ENCODE measurements at places on chromosomes 12 and 14.

GRCh38 chr12:54958048-54958658 is 26.4 kb downstream of the TESPA1 start:
- peak; percentile 16 for DNase-seq

DNA sequence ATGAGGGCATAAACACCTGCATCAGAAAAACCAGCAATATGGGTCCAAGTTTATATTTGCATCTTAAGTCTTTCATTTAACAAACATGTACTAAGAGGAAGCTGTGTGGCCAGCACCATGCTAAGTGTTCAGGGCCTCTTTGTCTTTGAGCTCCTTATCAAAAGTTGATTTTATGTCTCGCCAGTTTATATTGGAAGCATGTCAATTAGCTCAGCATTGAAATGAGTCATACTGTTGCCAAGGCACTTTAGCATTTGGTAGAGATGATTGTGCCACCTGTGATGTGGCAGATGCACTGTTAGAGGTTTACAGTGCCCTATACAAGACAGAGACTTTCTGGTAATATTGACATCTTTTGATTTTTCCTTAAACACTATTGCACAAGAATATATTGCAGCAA is 68.5 kb downstream of the BHLHE41 start:
- no peak for DNase-seq

DNA sequence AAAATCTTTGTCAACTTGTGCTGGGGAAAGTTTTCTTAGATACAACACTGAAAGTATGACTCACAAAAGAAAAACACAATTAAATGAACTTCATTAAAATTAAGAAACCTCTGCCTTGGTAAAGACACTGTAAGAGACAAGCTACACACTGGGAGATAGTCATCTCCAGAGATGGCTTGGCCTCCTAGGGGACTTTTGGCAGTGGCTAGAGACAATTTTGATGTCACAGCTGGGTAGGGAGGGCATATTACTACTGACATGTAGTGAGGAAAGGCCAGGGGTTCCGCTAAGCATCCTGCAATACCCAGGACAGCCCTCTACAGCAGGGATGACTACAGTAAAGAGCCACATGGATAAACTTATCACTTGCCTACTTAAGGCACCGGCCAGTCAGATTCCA is 8.7 kb upstream of the RNASE4 start:
- no peak for DNase-seq

GRCh38 chr14:100384819-100385813 is 62.0 kb downstream of the SLC25A47 start:
- DNase-seq = no peak

- DNase-seq = no peak
Observed at GRCh38 chr12:128018067-128018466, 248.9 kb upstream of the TMEM132C start.

GRCh38 chr12:121288158-121288845 is 8.2 kb downstream of the CAMKK2 start:
- DNase-seq = no peak

GRCh38 chr12:109020146-109020795 is 597 bp downstream of the SVOP start:
- DNase-seq = no peak

- DNase-seq = no peak
Observed at GRCh38 chr12:71157601-71158233, at the start of gene TSPAN8. TSPAN8 (minus strand) TSS chr12:71157999; CDS start chr12:71157678, 321 bp downstream.

DNA sequence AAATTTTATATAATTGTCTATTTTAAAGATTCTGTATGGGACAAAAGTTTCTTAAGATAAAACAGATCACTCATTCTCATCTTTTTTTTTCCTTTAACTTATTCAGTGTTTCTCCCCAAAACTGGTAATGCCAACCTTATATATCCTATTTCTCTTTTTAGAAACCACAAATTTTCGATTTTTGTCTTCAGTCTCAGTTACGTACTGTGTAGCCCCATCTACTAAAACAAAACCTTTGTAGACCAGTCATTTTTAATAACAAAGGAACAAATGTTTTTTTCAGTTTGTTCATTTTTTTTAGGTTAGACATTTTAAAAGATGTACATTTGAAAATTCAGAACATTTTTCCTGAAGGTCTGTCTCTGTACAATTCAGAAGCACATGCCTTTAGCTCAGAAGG is 18.2 kb downstream of the PNMA1 start:
- no peak for DNase-seq

- no peak for DNase-seq
Observed at GRCh38 chr12:12336049-12336411, 14.0 kb downstream of the MANSC1 start.

DNA sequence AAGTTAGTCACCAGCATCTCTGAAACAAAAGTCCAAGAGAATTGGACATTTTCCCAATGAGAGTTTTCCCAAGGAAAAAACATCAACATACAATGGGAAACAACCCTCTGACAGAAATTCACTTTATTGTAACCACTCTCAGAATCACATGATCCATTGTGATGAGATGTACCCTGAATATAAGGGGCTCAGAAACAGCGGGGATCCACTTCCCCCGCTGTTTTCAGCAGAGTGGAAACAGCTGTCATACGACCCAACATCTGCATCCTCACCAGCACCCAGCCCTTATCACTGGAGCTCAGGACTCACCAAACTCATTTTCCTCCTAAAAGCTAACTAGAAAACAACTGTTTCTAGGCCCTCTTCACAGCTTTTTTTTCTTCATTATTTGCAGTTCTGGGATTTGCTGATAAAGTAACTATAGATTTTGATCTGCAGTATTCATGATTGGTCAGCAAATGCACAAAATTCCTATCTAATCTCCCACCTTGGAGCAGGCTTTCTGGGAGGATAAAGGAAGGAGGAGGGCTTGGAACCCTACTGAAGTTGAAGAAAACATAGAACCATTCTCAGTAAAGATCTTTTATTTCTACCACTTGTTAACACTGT is 31.3 kb downstream of the CORO1C start:
- no peak for DNase-seq

DNA sequence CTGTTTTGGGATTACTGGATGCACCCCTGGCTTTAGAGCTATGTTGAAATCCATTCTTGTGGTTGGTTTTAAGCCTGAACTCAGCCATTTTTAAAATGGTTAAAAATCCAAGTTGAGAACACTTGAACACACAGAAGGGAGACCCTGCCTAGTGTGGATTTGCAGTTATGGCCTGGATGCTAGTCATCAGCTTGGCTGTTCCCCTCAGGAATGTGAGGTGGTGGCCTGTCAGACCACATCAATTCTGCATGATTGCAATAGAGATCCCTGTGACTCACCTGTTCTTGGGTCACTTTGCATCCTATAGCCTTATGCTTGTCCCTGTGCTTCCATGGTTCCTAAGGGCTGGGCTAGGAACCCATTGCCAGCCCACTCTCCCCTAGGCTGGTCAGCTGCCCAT is 454.1 kb downstream of the ATP23 start:
- no peak for DNase-seq

GRCh38 chr12:93745286-93745685 is 68.1 kb downstream of the CRADD start:
- no peak for DNase-seq

GRCh38 chr12:130489293-130489692 is 151.6 kb downstream of the PIWIL1 start:
- no peak for DNase-seq

DNA sequence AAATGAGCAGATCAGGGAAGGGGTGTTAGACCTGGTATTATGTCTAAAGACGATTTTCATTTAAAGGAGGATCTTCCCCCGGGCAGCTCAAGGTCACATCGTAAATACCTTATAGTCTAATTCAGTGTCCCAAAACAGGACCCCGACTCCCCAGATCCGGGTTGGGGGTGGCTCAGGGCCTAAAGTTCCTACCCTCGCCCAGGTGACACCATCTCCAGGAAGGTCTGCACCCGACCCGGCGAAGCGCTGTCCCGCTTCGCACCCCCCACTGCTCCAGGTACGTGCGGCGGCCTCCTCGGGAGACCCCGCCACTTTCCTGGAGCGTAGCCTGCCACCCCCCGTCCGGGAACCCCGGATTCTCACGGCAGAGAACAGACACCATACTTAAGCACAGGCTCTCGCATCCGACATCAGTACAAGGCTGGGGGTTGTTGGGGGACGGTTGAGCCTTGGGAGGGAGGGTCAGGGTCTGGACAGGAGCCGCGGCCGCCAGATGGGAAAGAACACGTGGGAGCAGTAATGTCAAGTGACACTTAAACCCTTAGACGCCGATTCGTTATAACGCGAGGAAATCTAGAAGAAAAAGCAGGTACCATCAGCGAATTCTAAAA is 556 bp downstream of the TIMM9 start:
- peak; percentile 11 for DNase-seq

GRCh38 chr12:104515899-104516298 is 59.2 kb downstream of the CHST11 start:
- no peak for DNase-seq

- no peak for DNase-seq
Observed at GRCh38 chr12:84793558-84794367, 118.8 kb downstream of the SLC6A15 start.

GRCh38 chr14:90449411-90449810 is 52.6 kb downstream of the CALM1 start:
- no peak for DNase-seq

GRCh38 chr12:30823156-30823699 is 68.5 kb upstream of the CAPRIN2 start:
- DNase-seq = no peak

GRCh38 chr12:19842116-19842515 is 402.8 kb downstream of the AEBP2 start:
- DNase-seq = no peak

GRCh38 chr12:64538121-64538520 is 72.2 kb upstream of the RASSF3 start:
- no peak for DNase-seq

DNA sequence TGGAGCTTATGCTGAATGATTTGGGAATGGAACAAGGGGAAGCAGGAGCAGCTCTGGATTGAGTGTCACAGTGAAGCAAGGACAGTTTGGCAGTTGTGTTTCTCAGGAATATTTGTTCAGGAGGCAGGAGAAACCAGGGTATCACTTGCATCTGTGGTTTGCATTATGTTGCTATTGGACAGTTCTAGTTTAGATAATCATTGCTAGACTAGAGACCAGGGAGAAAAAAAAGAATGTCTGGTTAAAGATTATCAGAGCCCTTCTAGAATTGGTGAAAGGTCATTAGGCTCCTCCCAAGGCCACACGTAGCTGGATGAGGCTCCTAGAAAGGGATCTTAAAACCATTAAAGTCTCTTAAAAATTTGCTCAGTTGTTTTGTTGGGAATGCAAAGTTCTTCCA is 17.0 kb upstream of the SRSF5 start:
- DNase-seq = no peak

- no peak for DNase-seq
Observed at GRCh38 chr14:90483571-90483974, 86.7 kb downstream of the CALM1 start.

- no peak for DNase-seq
Observed at GRCh38 chr14:95776798-95777534, 63.0 kb upstream of the TCL1A start.

- no peak for DNase-seq
Observed at GRCh38 chr12:105907982-105908381, 230.8 kb downstream of the NUAK1 start.

DNA sequence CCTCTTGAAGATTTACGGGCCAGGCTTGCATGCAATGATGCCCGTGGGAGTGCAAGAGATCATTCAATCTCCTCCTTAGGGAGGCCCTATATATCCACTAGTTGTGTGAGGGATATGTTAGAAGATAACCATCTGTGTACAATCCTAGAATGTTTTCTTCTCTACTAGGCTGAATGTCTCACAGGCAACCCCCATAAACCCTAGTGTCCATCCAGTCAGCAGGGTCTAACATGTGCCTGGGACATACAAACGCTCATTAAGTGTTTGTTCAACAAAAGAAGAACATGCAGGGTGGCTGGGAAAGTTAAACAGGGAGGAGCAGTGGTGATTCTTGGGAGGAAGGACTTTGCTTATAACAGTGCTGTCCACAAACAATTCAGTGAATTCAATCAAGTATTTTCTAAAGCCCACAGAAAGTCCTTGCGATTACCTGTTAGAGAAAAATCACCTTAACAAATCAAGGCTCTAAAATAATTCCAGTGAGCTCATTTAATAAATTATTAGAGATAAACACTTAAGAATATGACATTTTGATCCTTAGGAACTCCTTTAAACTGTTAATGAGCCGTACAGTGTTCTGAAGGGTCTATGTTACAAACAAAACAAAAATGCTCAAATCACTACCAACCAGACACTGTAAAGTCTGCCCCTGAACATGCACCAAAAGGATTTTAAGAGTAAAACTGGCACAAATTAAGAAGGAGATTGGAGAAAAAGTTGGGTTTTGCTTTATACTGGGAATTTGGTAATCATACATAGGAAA is 96.6 kb upstream of the FERMT2 start:
- no peak for DNase-seq

- DNase-seq = no peak
Observed at GRCh38 chr12:109892748-109893147, 7.3 kb upstream of the TCHP start.

GRCh38 chr14:23118506-23119362 is at the start of gene CEBPE:
CEBPE (minus strand) TSS chr14:23119255; CDS start chr14:23119091, 164 bp downstream.
- DNase-seq = no peak

DNA sequence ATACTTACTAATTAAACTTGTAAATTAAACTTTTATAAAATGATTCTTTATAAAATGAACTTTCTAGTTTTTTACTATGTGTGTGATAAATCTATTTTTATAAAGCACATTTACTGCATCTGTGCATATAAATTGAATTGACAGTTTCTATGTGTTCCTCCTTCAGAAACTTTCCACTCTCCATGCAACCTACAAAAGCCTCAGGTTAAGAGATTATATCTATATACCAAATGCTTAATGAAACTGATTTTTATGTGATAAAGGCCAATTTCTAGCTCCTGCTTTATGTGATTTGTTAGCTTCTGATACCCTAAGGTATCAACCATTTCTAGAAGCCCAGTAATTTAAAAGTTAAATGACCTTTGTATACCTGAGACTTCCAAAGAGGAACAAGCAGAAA is 174.0 kb downstream of the SRGAP1 start:
- no peak for DNase-seq

DNA sequence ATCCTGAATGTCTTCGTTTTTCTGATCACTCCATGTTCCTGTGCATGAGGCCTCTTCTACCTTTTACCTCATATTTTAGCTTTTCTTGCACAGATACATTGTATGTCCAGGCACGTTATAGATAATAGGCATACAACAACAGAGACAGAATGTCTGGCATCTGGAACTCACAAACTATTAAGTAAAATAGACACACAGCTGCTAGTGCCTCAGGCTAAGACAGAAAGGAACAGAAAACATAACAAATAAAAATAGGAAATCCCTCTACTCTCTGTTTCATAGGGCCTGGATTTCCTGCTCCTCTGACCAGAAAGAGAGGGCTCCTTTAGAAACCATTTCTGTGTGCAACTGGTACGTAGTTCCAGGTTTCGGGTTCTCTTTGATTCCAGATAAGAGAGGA is 48.6 kb downstream of the ATXN7L3B start:
- DNase-seq = no peak

DNA sequence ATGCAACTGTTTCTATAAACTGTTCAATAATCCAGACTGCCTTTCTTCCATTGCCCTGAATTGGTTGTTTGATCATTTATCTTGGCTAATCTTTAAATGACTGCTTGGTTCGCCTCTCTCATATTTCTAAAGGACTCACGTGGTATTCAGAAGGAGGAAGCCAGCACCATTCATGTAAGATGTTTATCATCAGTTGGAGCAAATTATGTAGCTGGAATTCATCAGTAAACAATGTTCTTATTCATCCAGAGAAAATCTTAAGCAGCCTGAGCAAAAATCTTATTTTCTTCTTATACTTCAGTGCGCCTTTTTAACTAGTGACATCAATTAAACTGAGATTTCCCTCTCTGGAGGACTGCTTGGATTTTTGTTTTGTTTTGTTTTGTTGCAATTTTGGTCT is 538.7 kb upstream of the TMEM132C start:
- DNase-seq = no peak
